ENCODE measurements at places on chromosomes 2 and 18. TPM values are rescaled to one million over a fixed set of nuclear protein-coding genes. Genes with fewer than 3 reads are reported as not detected.

DNA sequence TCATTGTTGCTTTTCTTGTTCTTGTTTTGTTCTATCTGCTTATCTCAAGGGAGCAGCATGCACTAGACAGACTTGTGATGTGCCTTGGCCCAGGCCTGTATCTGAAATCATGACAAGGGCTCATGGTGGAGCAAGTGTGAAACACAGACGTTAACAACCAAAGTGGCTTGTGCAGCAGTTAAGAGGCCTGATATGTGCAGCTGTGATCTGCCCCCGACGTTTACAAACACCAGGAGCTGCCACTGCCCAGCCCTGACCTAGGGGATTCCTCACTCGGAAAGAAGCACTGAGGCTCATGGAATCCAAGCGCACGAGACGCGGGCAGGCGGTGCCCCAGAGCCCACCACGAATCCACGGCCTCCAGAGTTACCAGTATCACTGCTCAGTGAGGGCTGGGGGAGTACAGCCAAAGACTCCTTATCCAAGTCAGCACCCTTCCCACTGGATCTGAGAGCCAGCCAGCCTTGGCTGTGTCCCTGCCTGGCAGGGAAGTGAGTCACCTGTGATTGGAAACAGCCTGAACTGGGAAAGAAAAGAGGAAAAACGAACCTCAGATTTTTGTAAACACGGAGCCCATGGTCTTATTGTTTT, 62.3 kb upstream of the SNTG2 start:
- H3K4me1 ChIP-seq, result no peaks in the 10 kb centered on the region
- H3K4me3 ChIP-seq, result no peak overlapping the region
- H3K27me3 ChIP-seq, result peaks cover 8% of the 10 kb centered on the region
- H3K27ac ChIP-seq, result no peak overlapping the region

- no peak for DNase-seq
- H3K4me3 ChIP-seq, result no peak overlapping the region
- H3K27ac ChIP-seq, result no peak overlapping the region
Measured at GRCh38 chr18:43662657-43663056, 385.4 kb upstream of the SYT4 start.

GRCh38 chr2:187986390-187987105, 305.1 kb upstream of the GULP1 start:
- H3K27me3 ChIP-seq, result no peaks in the 10 kb centered on the region
- no peak for DNase-seq
- no peaks in the 10 kb centered on the region for H3K4me1 ChIP-seq
- no peak overlapping the region for H3K4me3 ChIP-seq
- no peaks in the 10 kb centered on the region for H3K36me3 ChIP-seq
- no peak overlapping the region for H3K27ac ChIP-seq

DNA sequence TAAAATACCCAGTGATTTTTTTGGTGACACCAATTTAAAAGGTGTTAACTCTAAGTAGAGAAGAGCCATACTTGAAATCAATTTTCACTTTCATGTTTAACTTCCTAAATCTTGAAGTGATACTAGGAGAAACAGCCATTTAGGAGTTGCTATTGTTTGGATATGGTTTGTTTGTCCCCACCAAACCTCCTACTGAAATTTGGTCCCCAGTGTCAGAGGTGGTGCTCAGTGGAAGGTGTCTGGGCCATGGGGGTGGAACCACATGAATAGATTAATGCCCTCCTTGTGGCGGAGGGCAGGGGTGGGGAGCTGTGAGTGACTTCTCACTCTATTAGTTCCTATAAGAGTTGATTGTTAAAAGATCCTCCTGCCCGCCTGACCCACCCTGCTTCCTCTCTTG, 377.9 kb downstream of the DLGAP1 start:
- H3K27me3 ChIP-seq, result no peaks in the 10 kb centered on the region
- H3K4me1 ChIP-seq, result no peaks in the 10 kb centered on the region
- H3K4me3 ChIP-seq, result no peak overlapping the region
- DNase-seq, result no peak

- no peak for DNase-seq
- no peaks in the 10 kb centered on the region for H3K27me3 ChIP-seq
Measured at GRCh38 chr2:106646605-106647004, 159.4 kb downstream of the CD8B2 start.

- H3K36me3 ChIP-seq, result no peaks in the 10 kb centered on the region
- H3K27me3 ChIP-seq, result no peaks in the 10 kb centered on the region
- DNase-seq, result no peak
- no peak overlapping the region for H3K27ac ChIP-seq
- H3K4me3 ChIP-seq, result no peak overlapping the region
Measured at GRCh38 chr2:86221066-86221684, 21.9 kb downstream of the MRPL35 start.

- no peaks in the 10 kb centered on the region for H3K27me3 ChIP-seq
- no peak overlapping the region for H3K4me3 ChIP-seq
- peak overlapping the region; percentile 68 for H3K27ac ChIP-seq
Measured at GRCh38 chr18:13612196-13612997, 114.0 kb downstream of the FAM210A start.

- no peaks in the 10 kb centered on the region for H3K36me3 ChIP-seq
- no peak for DNase-seq
- H3K27me3 ChIP-seq, result no peaks in the 10 kb centered on the region
- no peaks in the 10 kb centered on the region for H3K4me1 ChIP-seq
- H3K4me3 ChIP-seq, result no peak overlapping the region
Measured at GRCh38 chr2:172131713-172132555, 29.2 kb upstream of the DLX2 start.

Gene PRSS56
- not detected for total RNA-seq

Gene ESPNL
- total RNA-seq, result 2.7 TPM

Gene ATF2
- total RNA-seq, result 55.6 TPM

Gene RGPD4
- total RNA-seq, result not detected

Gene MERTK
- total RNA-seq, result 32.2 TPM

Measured in kidney (tissue), 22 donors.